ENCODE measurements at places on chromosomes 4 and X. TPM values are rescaled to one million over a fixed set of nuclear protein-coding genes. Genes with fewer than 3 reads are reported as not detected.

Gene C1GALT1C1
- 80.9 TPM for total RNA-seq

Gene CCKAR
- not detected for total RNA-seq

Gene KIT
- 0.25 TPM for total RNA-seq

Gene RNF175
- total RNA-seq, result not detected

Gene SUV39H1
- total RNA-seq, result 17.7 TPM

Gene NAP1L3
- total RNA-seq, result not detected

Gene COX7B2
- not detected for total RNA-seq

Gene MAGEA10
- not detected for total RNA-seq

Gene RASSF6
- total RNA-seq, result not detected

Gene TMEM192
- total RNA-seq, result 16.3 TPM

Gene HTN3
- not detected for total RNA-seq

Gene DUX4
- total RNA-seq, result not detected

Gene TGIF2LX
- total RNA-seq, result not detected

Gene UGT2B11
- not detected for total RNA-seq

Gene ADAMTS3
- total RNA-seq, result 0.94 TPM

Gene FBXO8
- 16.5 TPM for total RNA-seq

Gene SPP1
- total RNA-seq, result 0.10 TPM

Gene GABRQ
- 0.13 TPM for total RNA-seq

Gene SPANXD
- not detected for total RNA-seq

Gene BGN
- total RNA-seq, result 6.0 TPM

Measured in mammary microvascular endothelial cell (primary cell).